ENCODE measurements at places on chromosomes 12 and 14.

DNA sequence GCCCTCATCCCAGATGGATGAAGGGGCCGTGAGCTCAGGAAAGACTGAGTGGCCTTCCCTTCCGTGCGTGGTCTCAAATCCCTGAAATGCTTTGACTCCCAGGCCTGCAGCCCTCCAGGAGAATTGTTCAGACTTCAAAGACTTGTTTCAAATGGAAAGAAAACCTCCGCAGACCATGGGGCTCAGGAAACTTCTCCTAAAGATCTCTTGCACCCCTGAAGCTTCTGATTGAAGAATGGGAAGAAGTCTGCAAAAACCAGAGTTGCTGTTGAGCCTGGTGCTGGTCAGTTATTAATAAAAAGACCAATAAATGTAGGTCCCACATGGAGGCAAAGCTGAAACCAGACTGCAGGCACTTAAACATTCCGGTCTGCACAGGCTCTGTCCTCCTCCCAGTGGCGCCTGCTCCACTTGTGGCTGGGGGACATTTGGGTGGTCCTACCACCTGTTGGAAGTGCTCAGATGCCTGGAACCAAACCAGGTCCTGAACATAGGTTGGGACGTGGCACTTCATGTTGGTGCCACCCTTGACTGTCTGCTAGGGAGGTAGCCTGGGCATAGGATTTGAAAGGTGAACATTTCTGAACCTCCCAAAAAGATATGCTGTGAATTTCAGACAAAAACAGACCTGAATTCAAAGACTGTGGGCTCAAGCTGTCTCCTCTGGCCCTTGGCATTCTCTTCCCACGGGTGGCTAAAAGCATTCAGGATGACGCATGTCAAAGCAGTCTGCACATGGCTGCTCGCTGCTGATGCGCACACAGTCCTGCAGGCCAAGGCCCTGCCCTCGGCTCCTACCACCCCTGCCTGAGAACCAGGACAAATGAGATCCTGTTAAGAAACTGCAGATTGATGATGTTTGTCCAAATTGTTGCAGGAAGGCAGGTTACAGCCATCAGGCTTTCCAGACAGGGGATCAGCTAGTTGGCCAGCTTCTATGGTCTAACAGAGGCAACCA lies 36.2 kb upstream of the MEG3 start:
- peaks cover 31% of the 10 kb centered on the region for H3K27me3 ChIP-seq
- no peak overlapping the region for H3K4me3 ChIP-seq
- H3K36me3 ChIP-seq = no peaks in the 10 kb centered on the region
- H3K27ac ChIP-seq = no peak overlapping the region
- DNase-seq = no peak
- H3K4me1 ChIP-seq = no peaks in the 10 kb centered on the region

DNA sequence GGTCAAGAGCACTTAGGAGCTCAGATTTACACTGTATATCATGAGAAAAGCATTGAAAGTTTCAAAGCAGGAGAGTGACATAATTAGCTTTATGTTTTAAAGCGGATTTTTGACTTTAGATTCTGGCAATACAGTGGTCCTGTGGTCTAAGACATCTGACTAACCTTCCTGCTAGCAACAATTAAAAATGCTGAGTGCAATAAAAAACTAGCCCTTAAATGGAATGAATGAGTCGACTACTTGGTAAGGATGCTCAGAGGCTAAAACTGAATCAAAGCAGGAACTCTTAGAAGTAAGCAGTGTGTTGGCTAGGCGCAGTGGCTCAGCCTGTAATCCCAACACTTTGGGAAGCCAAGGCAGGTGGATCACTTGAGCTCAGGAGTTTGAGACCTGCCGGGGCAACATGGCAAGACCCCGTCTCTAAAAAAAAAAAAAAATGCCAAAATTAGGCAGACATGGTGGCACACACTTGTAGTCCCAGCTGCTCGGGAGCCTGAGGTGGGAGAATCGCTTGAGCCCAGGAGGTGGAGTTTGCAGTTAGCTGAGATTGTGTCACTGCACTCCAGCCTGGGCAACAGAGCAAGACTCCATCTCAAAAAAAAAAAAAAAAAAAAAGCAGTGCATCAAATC lies 18.9 kb downstream of the BICD1 start:
- H3K36me3 ChIP-seq = no peaks in the 10 kb centered on the region
- no peak for DNase-seq
- no peaks in the 10 kb centered on the region for H3K4me1 ChIP-seq
- no peak overlapping the region for H3K4me3 ChIP-seq
- H3K27me3 ChIP-seq = no peaks in the 10 kb centered on the region
- H3K27ac ChIP-seq = no peak overlapping the region

- no peak overlapping the region for H3K27ac ChIP-seq
- H3K36me3 ChIP-seq = no peaks in the 10 kb centered on the region
- H3K4me3 ChIP-seq = no peak overlapping the region
- no peaks in the 10 kb centered on the region for H3K27me3 ChIP-seq
- DNase-seq = no peak
Observed at GRCh38 chr12:79925492-79925891, 9.4 kb downstream of the PPP1R12A start.

DNA sequence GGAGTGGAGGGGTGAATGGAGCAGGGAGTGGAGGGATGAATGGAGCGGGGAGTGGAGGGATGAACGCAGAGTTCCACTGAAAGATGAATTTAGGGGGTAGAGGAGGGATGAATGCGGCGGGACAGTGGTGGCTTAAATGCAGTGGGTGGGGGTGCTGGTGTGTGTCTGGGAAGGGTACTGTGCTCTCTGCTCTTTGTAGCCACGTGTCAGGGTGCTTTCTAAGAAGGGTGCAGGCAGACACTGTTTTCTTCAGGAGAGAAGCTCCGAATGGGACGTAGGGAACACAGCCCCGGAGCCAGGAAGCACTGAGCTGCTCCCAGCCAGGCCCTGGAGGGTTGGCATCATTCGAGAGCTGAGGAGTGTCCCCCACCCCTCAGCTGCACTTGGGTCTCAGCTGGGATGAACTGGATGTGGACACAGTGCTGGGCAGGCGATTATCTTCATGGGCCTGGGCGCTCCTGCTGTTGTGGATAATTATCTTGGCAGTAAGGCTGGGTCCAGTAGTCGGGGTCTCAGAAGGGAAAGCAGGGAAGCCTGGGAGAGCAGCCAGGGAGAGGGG lies 9.5 kb upstream of the CEP170B start:
- peak; percentile 40 for DNase-seq
- peaks cover 8% of the 10 kb centered on the region for H3K27me3 ChIP-seq
- no peak overlapping the region for H3K4me3 ChIP-seq

- no peak for DNase-seq
- no peak overlapping the region for H3K4me3 ChIP-seq
- H3K27ac ChIP-seq = no peak overlapping the region
- no peaks in the 10 kb centered on the region for H3K36me3 ChIP-seq
- H3K27me3 ChIP-seq = no peaks in the 10 kb centered on the region
Observed at GRCh38 chr12:59646636-59647035, 50.8 kb downstream of the SLC16A7 start.

GRCh38 chr14:39431416-39432178 lies 636 bp downstream of the FBXO33 start:
- peak; percentile 80 for DNase-seq
- H3K4me3 ChIP-seq = peak overlapping the region; percentile 97
- peak overlapping the region; percentile 99 for H3K27ac ChIP-seq
- H3K27me3 ChIP-seq = no peaks in the 10 kb centered on the region
- H3K36me3 ChIP-seq = no peaks in the 10 kb centered on the region

- H3K4me1 ChIP-seq = no peaks in the 10 kb centered on the region
- no peak overlapping the region for H3K4me3 ChIP-seq
- no peak for DNase-seq
- no peak overlapping the region for H3K27ac ChIP-seq
- no peaks in the 10 kb centered on the region for H3K36me3 ChIP-seq
Observed at GRCh38 chr14:68349900-68350629, 442.8 kb downstream of the ZFP36L1 start.

DNA sequence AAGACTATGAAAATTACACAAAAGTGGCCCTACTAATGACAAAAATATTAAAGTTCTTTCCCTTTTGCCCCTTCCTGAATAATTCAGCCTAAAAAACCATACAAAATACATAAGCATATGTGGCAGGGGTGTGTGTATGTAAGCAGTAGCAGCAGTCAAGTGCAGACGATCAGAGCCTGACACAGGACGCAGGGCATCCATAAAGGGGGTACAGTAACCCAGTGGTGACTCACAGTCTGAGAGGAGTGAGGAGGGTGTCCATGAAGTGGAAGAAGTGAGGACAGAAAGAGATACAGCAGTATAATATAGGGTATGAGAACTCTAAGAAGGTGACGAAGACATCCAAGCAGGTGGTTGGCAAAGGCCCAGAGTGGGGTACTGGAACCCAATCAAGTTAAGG lies 56.7 kb downstream of the RALGAPA1 start:
- no peaks in the 10 kb centered on the region for H3K27me3 ChIP-seq
- no peaks in the 10 kb centered on the region for H3K4me1 ChIP-seq
- no peak for DNase-seq
- peaks cover 66% of the 10 kb centered on the region for H3K36me3 ChIP-seq
- no peak overlapping the region for H3K27ac ChIP-seq
- H3K4me3 ChIP-seq = no peak overlapping the region

GRCh38 chr12:10607885-10608458 lies 5.4 kb downstream of the MAGOHB start:
- H3K4me3 ChIP-seq = no peak overlapping the region
- DNase-seq = no peak
- peaks cover 28% of the 10 kb centered on the region for H3K36me3 ChIP-seq
- H3K27me3 ChIP-seq = no peaks in the 10 kb centered on the region
- peaks cover 21% of the 10 kb centered on the region for H3K4me1 ChIP-seq

DNA sequence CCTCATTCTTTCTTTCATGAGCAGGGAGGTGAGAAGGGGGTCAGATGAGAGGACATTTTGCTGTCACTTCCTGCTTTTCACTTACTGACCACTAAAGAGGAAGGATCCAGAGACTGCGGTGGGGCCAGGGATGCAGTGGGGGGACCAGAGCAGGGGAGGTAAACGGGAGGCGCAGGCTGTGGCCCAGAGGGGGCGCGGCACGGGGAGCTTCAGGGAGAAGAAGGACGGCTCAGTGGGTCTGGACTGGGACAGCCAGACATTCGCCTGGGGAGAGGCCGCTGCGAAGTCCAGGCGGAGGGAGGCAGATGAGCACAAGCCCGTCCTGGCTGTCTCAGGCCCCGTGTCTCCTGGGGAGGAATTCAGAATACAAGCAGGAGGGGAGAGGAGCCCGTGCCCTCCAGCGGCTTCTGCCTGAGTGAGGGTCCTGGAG lies 41.2 kb downstream of the SLC6A12 start:
- no peaks in the 10 kb centered on the region for H3K36me3 ChIP-seq
- H3K27ac ChIP-seq = no peak overlapping the region
- peaks cover 19% of the 10 kb centered on the region for H3K4me1 ChIP-seq
- peaks cover 56% of the 10 kb centered on the region for H3K27me3 ChIP-seq

DNA sequence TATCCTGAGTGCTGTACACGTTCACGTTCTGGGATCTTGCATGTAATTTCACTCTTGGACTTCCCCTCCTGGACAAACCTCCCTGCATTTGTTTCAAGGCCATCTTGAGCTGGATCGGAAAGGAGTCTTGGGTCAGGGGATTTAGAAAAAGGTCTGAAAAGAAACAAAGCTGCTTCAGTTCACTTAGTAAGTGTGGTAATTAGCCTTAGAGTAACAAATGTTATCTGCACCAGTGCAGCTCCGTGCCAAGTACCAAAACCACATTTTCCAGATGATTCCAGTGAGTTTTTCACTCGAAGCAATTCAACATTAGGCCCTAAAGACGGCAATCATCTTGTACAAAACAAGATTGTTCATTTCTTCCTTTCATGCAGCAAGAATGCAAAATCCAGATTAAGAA lies 39.4 kb upstream of the ATXN2 start:
- H3K4me3 ChIP-seq = no peak overlapping the region
- peaks cover 27% of the 10 kb centered on the region for H3K4me1 ChIP-seq
- no peak for DNase-seq
- no peaks in the 10 kb centered on the region for H3K27me3 ChIP-seq
- peaks cover 13% of the 10 kb centered on the region for H3K36me3 ChIP-seq
- no peak overlapping the region for H3K27ac ChIP-seq

Data from suprapubic skin (tissue), 4 donors.